ENCODE measurements at places on chromosomes 2 and 18.

- DNase-seq, result no peak
These were observed 356.0 kb upstream of the TNP1 start for GRCh38 chr2:217215877-217216276.

DNA sequence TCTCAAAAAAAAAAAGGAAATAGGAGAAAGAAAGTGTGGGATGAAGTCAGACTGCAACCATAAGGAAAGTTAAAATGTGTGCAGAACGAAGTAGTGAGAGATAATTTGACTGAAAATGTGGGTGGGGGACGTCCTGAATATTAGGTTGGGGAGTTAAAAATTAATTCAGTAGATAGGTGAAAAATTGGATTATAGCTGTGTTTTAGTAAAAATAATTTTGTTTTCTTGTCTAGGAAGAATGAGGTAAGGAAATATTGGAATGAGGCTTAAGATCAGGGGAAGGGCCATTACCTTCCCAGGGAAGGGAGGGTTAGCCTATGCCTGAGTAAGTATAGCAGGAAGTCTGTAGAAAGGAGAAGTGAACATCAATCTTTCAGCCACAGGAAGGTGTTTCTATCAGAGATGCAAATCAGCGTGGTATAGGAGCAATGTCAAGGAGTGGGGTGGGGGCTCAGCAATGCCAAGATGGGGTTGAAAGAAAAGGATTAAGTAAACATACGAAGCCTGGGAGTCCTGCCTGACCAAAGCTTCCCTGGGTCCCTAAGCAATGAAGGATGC lies 250.9 kb downstream of the PIEZO2 start:
- no peak for DNase-seq

- DNase-seq, result no peak
These were observed 94.2 kb upstream of the ALKAL2 start for GRCh38 chr2:381941-382727.

- peak; percentile 64 for DNase-seq
These were observed 27.1 kb downstream of the VPS54 start for GRCh38 chr2:63992061-63992685.
